ENCODE measurements at places on chromosomes 4 and X. TPM values are rescaled to one million over a fixed set of nuclear protein-coding genes. Genes with fewer than 3 reads are reported as not detected.

Gene NOX1
- total RNA-seq = not detected

DNA sequence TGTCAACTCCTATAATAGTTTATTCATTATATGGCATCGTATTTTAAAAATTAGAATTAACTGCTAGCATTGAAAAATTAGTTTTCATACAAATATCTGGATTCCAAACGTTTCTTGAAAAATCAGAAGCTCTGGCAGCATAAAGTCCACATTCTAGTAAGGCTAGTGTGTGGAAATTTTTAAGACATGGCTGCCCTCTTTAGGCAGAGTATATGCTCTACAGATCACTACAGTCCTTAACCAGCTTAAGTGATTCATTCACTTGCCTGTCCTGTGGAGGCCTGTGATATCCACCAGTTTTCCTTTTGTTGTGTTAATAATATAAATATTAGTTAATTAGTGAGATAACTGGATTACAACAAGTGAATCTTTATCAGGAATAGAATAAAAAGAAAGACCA lies 287.2 kb downstream of the OPHN1 start:
- DNase-seq = no peak

Gene F8A2
- total RNA-seq = not detected

Gene CSN1S1
- total RNA-seq = not detected

- no peak for DNase-seq
Observed at GRCh38 chr4:26407476-26407875, 82.8 kb downstream of the CCKAR start.

GRCh38 chr4:158166701-158167100 lies 6.1 kb downstream of the GASK1B start:
- DNase-seq = no peak

DNA sequence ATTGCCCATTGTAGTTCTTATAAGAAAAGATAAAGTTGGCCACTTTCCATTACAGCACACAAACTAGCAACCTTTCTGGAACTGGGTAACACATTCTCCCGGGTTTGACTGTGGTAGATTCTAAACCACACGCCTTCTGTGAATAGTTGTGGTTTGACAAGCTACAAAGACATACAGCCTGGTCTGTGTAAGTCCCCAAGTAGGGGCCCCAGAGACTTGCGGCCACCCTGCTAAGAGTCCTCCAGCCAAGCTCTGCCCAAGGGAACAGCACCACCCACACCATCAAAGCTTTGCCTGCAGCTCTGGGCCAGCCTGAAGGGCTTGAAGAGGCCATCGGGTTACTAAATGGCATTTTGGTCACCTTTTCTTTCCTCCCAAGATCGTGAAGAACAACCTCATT lies 203.4 kb downstream of the MAML3 start:
- no peak for DNase-seq

DNA sequence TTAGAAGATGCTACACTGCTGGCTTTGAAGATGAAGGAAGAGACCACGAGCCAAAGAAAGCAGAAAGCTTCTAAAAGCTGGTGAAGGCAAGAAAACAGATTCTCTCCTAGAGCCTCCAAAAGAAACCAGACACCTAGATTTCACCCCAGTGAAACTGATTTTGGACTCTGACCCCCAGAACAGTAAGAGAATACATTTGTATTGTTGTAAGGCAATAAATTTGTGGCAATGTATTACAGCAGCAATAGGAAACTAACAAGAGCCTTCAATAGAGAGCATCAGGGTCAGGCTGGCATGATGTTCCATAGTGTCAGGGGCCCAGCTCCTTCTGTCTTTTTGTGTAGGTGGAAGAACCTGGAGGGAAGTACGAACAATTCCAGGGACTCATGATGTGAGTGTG lies 6.0 kb upstream of the TEC start:
- DNase-seq = no peak

Gene MAGEB10
- not detected for total RNA-seq

GRCh38 chr4:137663251-137664045 lies 131.2 kb upstream of the PCDH18 start:
- DNase-seq = no peak

Gene RASGEF1B
- total RNA-seq = 2.1 TPM

- DNase-seq = no peak
Observed at GRCh38 chr4:102598086-102598761, 97.1 kb downstream of the NFKB1 start.

Gene SLC2A9
- total RNA-seq = 7.1 TPM

Gene ACSL1
- total RNA-seq = 477 TPM

GRCh38 chr4:169682372-169683047 lies 62.1 kb downstream of the CLCN3 start:
- DNase-seq = no peak

Gene ATOH1
- 0.15 TPM for total RNA-seq

- no peak for DNase-seq
Observed at GRCh38 chr4:48504352-48504751, 14.3 kb downstream of the ZAR1 start.

DNA sequence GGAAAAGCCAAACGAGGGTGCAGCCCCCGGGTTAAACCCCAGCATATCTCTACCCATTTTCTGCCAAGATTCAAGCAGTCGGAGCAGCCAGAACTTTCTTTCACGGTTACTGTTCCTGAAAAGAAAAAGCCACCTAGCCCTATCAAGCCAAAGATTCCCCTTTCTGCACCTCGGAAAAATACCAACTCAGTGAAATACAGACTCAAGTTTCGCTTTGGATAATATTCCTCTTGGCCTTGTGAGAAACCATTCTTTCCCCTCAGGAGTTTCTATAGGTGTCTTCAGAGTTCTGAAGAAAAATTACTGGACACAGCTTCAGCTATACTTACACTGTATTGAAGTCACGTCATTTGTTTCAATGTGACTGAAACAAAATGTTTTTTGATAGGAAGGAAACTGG lies 20.0 kb downstream of the FGF5 start:
- no peak for DNase-seq

DNA sequence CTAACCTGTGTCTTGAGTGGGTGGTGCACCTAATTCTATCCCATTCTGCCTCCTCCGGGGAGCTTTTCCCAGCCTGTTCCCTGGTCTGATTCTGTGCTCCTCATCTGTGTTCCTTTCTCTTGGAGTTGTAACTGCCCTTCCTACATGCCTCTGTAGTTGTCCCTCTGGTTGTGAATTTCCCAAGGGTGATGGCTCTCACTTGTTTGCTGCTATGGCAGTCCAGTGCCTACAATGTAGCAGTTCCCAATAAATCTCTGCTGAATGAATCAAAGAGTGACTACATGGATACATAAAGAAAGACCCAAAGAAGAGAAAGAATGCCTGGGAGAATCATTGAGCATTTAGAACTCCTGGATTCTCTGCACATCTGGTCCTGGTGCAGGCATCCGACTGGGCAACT lies 141.6 kb downstream of the HS3ST1 start:
- DNase-seq = no peak

- no peak for DNase-seq
Observed at GRCh38 chr4:162497564-162498167, 333.9 kb upstream of the FSTL5 start.

DNA sequence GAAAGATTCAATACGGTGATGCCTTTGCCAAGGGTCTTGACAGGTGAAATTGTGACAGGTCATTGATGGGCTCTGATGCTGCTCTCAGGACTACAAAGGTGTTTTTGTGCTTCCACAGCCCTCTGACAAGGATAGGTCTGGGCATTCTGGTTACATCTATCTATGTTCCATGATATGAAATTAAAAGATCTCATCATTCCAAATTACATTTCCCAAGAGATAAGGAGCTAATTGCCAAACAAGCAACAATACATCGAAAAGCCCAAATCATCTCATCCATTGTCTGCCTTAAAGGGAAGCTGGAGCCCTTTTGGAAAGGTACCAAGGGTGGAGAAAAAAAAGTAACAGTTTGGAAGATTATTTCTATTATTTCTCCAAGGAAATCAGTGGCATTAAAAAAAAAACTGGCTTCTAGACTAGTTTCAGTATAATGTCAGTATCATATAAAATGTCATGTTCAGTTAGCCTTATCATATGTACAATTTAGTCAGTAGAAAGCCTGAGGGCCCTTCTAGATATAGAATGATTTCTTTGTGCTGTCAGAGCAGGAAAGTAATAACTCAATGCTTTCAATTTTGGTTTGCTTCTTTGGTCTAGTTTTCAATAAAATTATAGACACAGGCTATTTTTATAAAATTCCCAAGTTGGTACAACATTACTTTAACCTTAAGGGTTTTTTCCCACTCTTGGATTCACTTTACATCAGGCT lies 224.5 kb upstream of the GPRIN3 start:
- no peak for DNase-seq

DNA sequence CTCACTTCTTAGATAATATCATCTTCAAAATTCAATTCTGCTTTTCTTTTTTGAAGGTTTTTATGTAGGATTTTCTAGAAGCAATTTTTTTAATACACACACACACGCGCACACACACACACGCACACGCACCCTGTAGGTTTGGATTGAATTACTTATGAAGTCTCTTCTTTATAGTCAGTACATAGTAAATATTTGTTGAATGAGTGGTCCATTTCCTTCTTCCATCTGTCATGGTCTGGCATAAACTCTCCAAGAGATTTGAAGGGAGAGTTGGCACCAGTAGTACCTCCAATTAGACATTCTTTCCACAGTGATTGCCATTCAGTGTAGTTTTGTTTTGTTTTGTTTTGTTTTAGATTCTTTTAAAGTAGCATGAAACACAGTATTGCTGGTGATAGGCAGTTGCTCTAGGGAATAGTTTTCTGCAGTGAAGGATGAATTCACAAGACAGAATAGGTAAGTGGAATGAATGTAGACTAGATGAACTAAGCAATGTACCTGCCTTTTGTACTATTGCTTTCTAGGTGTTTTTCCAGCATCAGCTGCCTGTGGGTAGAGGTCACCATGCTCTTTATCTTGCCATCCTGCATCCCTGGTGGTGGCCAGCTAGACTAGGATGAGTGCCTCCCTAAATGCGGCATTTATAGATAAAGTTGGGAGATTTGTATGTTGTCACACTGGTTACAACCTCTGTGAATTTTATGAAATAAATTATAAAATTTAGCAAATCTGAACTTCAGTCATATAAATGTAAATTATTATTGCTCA lies 20.5 kb downstream of the PDLIM5 start:
- DNase-seq = no peak

DNA sequence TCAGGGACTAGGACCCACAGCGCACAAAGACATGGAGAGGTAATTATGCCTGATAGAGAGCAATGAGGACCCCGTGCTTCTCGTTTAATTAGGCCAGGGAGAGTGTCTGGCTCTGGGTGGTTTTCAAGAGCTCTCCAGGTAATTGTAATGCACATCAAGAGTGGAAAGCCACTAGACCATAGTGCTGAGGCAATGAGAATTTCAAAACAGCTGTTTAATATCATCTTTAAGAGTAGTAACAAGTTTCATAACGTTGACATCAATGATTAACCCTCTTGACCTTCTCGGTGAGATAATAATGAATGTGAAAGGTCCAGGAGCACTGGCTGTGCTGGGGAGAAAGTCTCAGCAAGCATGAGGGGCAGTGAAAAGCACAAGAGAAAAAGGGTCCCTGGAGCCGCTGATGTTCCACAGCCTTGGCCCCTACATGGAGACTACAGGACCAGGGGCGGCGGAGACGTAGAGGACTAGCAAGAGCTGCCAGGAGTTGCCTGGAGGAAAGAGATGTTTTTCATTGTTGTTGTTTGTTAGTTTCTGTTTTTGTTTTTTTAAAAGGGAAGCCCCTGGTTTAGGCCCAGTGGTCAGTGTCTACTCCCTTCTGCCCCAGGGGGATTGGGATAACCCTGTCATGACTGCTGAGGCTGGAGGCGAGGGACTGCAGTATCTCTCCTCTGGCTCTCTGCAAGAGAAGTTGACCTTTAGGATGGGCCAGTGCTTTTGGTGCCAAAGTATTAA lies 14.8 kb upstream of the CXCR3 start:
- DNase-seq = no peak

DNA sequence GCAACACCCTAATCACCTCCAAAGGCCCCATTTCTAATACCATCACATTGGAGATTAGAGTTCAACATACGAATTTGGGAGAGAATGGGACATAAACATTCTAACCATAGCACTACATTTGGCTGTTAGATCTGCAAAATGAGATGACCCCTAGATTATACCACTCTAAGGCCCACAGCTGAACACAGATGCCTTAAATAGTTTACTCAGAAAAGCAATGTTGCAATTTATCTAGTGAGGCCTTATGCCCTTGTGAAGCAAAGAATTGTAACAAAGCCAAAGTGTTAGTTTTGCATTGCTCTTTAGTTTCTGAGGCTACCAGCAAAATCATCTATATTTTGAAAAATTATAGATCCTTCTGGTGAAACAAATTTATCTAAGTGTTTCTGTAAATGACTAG lies 31.6 kb upstream of the ARHGEF6 start:
- no peak for DNase-seq

GRCh38 chr4:11548597-11549082 lies 119.9 kb upstream of the HS3ST1 start:
- DNase-seq = no peak

DNA sequence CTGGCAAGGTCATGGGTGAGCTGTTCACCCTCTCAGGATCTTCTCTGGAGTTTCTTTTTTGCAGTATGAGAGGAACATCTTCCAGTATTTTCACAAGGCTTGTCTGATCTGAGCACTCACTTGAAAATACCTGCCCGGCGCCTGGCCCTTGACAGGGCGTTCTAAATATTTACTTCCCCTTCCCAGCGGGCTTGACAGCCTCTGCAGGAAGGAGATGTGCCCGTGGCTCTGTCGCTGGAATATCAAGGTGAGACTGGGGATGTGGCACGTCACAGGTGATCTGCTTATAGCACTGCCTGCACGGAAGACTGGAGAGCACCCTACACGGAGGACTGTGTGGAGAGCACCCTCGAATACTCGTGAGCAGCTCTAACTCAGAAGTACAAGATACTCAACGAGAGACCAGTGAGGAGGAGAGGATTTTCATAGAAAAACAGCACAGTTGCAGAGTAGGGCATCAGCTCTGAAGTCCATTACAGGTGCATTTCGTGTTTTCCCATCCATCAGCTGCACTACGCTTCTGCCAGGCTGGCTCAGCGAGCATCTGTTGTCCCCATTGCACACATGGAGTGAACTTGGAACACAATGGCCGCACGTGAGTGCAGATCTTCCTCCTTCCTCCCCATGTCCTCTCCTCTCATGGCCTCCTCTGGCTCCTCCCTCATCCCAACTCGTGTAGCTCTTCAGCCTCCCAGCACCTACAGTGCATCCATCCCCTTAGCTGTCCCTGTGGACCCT lies 32.1 kb downstream of the ZBTB49 start:
- DNase-seq = no peak

DNA sequence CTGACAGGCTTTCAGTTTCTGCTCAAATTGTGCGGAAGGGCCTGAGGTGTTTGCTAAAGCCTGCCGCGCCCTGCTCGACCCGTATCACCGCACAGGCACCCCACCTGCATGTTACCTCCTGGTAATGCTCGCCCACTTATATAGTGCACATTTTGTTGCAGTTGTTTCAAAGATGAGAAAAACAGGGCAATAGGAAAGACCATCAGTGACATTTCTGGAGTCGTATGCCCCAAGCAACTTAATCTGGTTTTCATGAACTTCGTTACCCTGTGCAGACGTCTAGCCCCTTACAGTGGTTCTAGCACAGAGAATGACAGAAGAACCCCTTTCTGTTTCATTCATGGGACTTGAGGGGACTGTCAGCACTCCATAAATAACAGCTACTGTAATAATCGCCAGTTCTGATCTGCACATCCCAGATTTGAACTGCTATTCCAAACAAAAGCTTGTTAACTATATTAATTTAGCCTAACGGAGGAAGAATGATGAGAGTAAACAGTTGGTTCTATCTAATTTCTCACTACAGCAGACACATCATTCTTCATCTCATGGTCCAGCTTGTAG lies 940 bp upstream of the DCTD start:
- no peak for DNase-seq

Measured in left ventricle myocardium superior (tissue), 1 donor.